ENCODE measurements at places on chromosomes 2 and 18. TPM values are rescaled to one million over a fixed set of nuclear protein-coding genes. Genes with fewer than 3 reads are reported as not detected.

Gene PAX8
- 2.7 TPM for total RNA-seq

Gene SLC9A4
- 0.42 TPM for total RNA-seq

Gene ABCG8
- total RNA-seq, result not detected

DNA sequence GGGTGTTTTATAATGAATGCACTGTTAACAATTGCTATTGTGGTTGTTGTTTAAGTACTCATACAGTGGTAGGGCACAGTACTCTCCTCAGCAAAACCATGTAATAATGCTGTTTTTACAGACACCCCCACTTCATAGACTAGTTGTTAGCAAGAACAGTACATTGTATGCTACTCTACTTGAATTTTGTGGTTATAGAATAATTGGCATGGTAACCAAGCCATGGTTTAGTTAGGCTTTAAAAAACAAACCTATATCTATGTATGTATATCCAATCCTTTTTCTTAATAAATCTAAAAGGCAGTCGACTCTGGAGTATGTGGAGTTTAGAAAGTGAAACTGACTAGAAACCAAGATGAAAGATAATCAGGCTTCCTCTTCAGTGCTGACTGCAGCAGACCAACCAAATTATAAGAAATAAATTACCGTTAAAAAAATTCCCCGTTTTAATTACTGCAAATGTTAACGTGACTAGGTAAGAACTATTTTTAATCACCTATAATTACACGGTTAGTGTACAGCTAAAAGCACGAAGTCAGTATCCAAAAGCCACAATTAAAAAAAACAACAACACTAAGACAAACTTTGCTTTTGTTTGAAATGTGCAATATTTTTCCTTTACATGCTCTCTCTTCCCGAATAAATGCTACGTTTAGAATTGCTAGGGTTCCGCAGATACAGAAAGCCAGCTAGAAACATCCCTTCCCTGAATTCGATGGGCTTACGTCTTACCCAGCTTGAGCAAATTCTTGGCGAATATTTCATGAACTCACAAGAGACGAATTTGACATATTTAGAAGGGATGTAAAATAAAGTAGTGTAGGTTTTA lies 113.3 kb upstream of the SERTAD2 start:
- no peak for DNase-seq

GRCh38 chr18:22457524-22457923 lies 39.8 kb upstream of the CTAGE1 start:
- DNase-seq, result no peak

GRCh38 chr2:72182547-72182946 lies 34.9 kb upstream of the CYP26B1 start:
- no peak for DNase-seq

- DNase-seq, result no peak
Measured at GRCh38 chr2:197209742-197210408, 100.7 kb downstream of the ANKRD44 start.

Data from esophagus squamous epithelium (tissue), 5 donors.